Stimulated activated CD8-positive, alpha-beta memory T cell treated with anti-CD3 and anti-CD28 coated beads, Interleukin-4, amount 100 ng/mL, for 1 hour (primary cell): ENCODE measurements at places on chromosomes 16 and 17.

DNA sequence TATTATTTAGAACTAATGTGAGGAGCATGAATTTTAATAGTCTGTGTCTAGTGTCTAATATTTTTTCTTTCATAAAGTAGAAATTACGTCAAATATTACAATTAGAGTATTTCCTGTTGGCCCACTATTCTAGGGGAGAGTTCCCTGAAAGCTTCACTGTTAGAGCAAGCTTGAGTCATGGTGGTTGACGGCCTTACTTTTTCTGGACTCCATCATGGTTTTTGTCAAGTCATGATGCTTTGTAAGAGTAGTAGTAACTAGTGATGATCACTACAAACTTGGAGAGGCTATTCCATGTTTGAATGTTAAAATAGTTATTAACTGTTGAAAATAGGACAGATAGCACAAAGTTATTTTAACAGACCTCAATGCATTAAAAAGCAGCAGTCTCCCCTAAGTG is 1.7 kb downstream of the PSMD11 start:
- no peak for DNase-seq

GRCh38 chr17:60372790-60373483 is 19.0 kb downstream of the USP32 start:
- no peak for DNase-seq

GRCh38 chr17:917941-918740 is 61.4 kb downstream of the NXN start:
- no peak for DNase-seq

DNA sequence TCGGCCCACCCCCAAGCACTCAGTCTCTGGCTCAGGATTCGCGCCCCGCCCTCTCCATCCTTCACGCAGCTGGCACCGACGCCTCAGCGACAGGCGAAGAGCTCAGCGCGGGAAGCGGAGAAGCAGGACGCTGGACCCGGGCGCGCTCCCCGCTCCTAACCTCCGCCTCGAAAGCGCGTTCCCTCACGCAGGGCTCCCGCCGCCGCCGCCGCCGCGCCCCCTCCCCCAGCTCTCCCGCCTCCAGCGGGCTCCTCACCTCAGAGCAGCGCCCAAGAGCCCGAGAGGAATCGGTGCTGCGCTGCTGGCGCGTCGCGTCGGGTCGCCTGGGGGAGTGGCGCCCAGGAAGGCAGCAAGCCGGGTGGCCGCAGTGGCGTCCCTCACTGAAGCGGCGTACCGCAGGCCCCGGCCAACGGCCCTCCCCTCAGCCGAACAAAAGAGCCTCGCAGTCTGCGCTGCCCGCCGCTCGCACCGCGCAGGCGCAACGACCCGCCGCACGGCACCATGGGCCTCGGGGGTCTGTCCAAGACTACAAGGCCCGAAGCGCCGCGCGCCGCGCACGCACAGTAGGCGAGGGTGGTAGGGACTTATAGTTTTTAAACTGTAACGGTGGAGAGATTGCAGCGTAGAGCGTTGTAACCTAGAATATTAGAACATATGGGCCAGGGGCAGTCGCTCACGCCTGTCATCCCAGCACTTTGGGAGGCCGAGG is at the start of gene CBX1:
TSS of gene CBX1 (minus strand) at position 467 of the 709 bp plus-strand sequence. CDS start 24,474 bp downstream, outside the sequence.
- peak; percentile 88 for DNase-seq

- no peak for DNase-seq
These were observed 218.5 kb downstream of the CDH8 start for GRCh38 chr16:61817583-61818278.

DNA sequence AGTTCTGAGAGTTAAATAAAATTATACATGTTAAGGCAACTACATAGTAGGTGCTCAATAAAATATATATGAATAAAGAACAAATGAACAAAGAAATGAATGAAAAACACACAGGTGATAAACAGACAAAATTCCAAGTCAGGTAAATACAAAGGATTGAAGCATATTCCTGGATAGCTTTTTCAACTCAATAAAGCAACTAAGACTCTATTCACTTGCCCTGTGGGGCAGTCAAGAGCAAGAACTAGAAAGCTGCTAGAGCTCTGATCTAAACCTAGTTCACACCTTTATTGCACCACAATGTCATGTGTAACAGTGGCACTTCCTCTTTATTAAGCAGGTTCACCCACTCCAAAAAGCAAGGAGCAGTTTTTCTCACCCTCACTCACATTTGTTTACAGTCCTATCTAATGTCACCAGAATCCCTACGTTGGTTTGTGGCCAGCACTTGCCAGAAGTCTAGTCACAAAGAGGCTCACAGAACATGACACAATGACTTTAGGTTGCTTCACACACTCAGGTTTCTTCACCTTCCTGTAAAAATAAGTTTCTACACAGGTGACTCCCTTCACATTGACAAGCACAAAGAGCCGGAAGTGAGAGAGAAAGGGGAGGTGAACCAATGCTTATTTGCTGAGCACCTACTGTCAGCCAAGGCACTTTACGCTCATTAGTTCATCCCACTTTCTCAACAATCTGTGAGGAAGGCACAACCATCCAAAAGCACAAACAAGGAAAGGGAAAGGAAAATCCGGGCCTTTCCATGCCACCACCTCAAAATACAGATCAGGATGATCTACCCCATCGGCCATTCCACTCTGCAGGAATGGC is 70.8 kb downstream of the XPO6 start:
- DNase-seq: peak; percentile 28

DNA sequence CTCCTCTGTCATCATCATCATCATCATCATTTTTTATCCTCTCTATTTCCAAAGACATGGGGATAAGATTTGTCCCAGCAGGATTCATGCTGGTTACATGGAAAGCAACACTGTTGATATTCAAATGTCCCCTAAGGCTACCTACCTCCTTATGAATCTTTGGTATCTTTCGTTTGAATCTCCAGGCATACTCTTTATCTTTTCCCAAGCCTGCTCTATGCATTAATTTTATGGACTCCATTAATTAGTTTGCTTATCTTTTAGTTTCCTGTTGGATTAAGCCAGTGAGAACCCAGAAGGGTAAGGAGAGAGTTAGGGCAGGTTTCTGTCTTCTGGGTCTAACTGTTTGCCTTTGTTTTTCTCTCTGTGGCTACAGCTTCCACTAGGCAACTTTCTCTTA is 129.6 kb upstream of the GOT2 start:
- no peak for DNase-seq

DNA sequence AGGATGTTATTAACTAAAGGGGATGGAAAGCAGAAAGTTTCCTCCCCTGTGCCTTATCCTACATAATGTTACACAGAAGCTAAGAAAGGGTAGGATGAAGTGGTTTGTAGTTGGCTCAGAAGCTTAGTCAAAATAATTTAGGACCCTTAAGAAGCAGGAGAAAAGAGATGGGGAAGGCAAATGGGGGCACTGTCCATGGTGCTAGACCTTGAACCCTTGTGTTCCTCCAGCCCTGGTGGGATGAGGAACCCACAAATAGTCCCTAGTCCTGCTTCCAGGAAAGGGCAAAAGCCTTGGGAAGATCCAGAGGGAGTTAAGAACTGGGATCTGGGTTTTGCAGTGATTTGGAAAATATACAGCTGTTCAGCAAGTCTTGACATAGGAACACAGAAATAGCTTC is 54.5 kb downstream of the SLC5A11 start:
- DNase-seq: no peak

DNA sequence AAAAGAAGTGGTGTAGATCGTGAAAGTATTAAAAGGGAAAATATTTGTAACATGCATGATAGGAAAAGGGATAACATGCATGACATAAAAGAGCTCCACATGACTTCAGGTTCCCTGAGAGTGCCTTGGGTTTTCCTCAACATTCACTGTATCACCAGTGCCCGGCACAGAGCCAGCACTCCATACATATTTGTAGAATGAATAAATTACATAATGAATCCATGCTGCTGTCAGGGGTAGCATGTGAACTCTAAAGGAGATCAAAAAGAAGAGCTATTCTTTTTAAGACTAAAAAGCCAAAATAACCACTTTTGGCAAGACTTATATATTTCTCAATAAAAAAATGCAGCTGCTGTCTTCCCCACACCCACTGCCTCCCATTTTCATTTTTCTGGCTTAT is 2.7 kb upstream of the ZNF594 start:
- no peak for DNase-seq

DNA sequence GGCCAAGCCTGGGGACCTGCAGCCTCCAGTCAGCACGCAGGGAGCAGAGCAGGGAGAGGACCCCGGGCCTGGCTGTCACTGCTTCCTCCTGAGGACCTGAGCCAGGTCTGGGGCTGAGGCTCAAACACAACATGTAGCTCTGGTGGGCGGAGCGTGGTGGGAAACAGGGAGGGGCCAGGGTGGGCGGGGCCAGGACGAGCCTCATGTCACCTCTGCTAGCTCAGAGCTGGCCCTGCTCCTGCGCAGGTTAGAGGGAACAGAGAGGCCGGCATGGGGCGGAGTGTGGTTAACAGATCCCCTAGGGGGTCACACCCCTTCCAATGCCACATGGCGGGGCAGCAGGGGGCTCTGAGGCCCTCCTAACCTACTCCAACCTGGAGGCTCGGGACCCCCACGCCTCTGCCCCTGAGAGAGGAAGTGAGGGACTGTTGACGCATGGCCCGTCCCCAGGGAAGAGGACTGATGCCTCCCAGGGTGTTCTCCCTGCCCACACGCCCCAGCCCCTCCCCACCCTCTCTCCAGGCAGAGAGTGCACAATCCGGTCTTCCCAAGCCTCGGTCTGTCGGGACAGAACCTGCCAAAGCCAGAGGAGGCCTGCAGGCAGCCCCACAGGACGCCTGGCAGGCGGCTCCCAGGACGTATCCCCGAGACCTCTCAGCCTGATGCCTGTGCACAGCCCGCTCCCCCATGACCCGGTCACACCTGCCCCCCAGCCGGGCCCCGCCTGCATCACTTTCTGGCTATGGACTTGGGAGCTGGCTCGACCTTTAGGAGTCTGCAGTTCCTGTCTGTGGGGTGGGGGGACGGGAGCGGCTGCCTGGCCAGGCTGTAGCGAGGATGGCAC is 15.2 kb downstream of the PIEZO1 start:
- DNase-seq: no peak

GRCh38 chr17:43620581-43620980 is 41.1 kb downstream of the MEOX1 start:
- DNase-seq: no peak

GRCh38 chr17:50062293-50063243 is 6.7 kb downstream of the ITGA3 start:
- DNase-seq: no peak

- no peak for DNase-seq
These were observed 240.7 kb downstream of the PARN start for GRCh38 chr16:14389359-14389758.

DNA sequence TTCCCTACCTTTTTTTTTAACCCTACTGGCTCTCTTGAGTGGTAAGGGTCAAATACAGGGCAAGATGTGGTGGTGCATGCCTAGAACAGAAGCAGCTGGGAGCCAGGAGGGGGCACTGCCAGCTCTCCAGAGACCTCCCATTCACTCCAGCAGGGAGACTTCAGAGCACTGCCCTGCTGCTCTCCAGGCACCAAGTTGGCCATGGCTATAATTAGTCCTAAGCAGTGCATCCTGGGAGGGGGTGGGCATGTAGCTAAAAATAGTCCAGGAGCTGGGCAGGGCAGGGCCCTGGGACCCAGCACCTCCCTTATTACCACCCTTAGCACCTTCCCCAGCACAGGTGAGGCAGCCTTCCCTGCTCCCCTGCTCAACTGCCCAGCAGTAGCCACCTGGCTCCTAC is 3.5 kb downstream of the CORO6 start:
- no peak for DNase-seq

GRCh38 chr17:68835071-68835470 is 120.1 kb downstream of the ABCA8 start:
- no peak for DNase-seq

DNA sequence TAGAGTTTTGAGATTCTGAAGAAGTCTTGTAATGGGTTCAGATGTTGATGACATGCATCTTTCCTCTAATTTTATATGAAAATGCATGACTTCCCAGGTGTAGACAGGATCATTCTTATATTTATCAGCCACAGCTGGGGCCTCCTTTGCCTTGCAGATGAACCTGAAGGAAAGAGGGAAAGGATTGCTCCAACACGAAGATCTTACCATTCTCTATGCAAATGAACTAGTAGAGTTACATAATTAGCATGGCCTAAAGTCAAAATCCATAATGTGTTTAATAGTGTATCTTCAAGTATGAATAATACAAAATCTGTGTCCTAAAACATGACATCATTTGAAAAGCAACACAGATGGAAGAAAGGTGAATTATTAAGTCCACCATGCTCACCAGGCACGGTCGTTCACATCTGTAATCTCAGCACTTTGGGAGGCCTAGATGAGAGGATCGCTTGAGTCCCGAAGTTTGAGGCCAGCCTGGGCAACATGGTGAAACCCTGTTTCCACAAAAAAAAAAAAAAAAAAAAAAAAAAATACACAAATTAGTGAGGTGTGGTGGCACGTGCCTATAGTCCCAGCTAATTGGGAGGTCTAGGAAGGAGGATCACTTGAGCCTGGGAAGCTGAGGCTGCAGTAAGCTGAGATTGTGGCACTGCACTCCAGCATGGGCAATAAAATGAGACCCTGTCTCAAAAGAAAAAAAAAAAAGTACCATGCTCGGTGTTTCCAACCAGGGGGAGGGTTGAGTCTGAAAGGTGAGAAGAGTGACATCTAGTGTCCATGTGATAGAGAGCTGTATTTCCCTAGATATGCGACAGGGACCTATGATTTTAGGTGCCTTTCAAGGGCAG is 6.3 kb downstream of the VWA3A start:
- DNase-seq: no peak
